ENCODE measurements at places on chromosomes 13 and 19. TPM values are rescaled to one million over a fixed set of nuclear protein-coding genes. Genes with fewer than 3 reads are reported as not detected.
A peak's percentile ranks its signal among the peaks of the same experiment; 100 is the strongest.

The ZNF296 gene
- total RNA-seq, result 0.35 TPM

- DNase-seq, result no peak
Observed at GRCh38 chr19:56508290-56508778, 679 bp downstream of the ZNF471 start.

GRCh38 chr13:63093907-63094469 lies 1678.3 kb upstream of the PCDH20 start:
- no peak for DNase-seq

DNA sequence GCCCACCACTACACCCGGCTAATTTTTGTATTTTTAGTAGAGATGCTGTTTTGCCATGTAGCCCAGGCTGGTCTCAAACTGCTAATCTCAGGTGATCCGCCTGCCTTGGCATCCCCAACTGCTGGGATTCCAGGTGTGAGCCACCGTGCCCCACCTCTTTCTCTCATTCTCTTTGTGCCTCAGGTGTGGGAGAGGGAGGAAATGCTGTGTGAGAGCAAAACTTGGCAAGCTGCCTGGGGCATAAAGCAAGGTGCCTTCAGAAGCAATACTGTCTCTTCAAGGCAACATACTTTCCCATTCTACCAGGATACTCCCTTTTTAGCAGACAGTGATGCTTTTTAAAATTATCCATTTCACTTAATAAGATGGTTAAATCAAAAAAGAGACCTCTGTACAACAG lies 53.2 kb upstream of the RFC3 start:
- DNase-seq, result no peak

GRCh38 chr13:100751826-100752225 lies 77.2 kb upstream of the TMTC4 start:
- no peak for DNase-seq

DNA sequence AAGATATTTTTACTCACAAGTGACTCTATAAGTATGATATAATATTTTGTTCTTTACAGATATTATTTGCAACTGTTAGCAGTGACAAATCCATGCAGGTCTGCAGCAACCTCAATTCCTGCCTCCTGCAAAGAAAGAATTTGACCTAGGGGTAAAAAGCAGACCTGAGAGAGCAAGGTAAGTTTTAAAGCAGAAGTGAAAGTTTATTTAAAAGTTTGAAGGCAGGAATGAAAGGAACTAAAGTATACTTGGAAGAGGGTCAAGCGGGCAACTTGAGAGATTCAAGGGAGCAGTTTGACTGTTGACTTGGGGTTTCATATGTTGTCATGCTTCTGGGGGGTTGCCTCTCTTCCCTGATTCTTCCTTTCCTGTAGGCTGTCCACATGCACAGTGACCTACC lies 520.1 kb upstream of the PCDH20 start:
- no peak for DNase-seq

GRCh38 chr19:45255611-45256157 lies 4.6 kb downstream of the MARK4 start:
- DNase-seq, result no peak

GRCh38 chr19:30431591-30431990 lies 59.4 kb downstream of the ZNF536 start:
- DNase-seq, result no peak

- no peak for DNase-seq
Observed at GRCh38 chr13:62356977-62357376, 941.3 kb upstream of the PCDH20 start.

DNA sequence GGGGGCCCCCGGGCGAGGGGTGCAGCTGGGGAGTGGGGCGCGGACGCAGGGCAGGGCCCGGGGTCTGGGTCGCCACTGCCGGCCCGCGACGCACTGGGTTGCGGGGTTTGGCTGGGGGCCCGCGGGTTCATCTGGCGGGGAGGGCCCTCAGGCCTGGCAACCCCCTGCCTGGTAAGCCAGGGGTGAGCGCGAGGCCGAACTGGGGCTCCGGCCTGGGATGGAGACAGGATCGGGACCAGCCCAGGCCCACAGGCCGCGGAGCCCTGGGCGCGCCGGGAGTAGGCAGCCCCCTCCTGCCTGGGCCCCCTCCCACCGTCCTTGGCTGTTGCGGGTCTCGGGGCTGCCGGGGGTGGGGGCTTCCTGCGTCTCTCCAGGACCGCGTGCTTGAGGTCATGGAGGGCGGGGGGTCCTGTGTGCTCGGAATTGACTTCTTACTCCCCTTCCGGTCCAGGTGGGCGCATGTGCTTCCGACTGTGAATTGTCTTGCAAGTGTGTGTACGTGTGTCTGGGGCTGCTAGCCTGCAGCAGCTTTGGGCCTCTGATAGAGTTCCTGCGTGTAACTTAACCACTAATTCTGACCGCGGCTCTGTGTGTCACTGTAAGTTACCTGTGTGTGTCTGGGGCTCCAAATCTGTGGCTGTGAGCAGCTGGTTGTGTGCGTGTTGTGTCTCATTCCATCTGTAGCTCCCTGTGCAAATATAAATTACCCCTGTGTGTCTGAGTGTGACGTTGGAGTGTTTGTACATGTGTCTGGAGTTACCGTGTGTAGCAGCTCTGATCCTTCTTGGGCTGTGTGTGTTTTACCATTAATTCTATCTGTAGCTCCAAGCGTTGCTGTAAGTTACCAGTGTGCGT lies 751 bp downstream of the GRAMD1A start:
- no peak for DNase-seq

GRCh38 chr19:13670846-13671245 lies 93.5 kb upstream of the MRI1 start:
- no peak for DNase-seq

The CASP14 gene
- not detected for total RNA-seq

The DMKN gene
- total RNA-seq, result 2.0 TPM

GRCh38 chr19:14474827-14475226 lies 327 bp downstream of the PTGER1 start:
- no peak for DNase-seq

DNA sequence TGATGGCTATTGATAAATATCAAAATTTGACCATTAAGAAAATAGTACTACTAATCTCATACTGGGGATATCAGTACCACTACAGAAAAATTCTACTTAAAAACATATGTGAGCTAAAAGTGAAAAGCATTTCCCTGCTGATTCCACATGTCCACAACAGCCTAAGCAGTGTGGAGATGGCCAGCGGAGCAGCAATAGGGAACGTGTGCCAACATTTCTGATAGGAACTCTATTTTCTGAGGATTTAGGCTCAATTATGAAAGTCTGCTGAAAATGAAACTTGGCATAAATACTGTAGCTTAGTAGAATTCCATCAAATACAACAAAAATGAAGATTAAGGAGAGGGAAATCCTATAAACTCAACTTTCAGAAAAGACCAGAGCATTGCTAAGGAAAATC lies 311.6 kb downstream of the ENOX1 start:
- DNase-seq, result no peak

DNA sequence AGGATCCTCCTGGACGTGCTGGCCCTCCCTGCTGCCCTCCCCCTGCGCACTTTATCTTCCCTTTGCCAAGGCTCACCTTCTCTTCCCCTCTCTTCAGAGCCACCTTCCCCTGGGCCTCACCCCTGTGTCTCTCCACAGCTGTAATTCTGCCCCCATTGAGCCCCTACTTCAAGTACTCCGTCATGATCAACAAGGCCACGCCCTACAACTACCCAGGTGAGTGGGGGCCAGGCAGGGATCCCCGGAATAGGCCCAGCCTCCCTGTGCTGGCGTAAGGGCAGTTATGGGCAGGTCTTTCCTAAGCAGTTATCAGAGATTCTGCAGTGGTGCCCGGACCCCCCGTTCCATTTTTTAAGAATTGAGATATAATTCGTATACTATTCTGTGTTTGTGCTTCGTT lies 3.1 kb downstream of the NDUFA3 start:
- no peak for DNase-seq

- no peak for DNase-seq
Observed at GRCh38 chr19:2044709-2045500, 6.1 kb downstream of the MKNK2 start.

GRCh38 chr13:113491418-113491883 lies 940 bp upstream of the DCUN1D2 start:
- peak; percentile 48 for DNase-seq

The PGLYRP2 gene
- 65.8 TPM for total RNA-seq

DNA sequence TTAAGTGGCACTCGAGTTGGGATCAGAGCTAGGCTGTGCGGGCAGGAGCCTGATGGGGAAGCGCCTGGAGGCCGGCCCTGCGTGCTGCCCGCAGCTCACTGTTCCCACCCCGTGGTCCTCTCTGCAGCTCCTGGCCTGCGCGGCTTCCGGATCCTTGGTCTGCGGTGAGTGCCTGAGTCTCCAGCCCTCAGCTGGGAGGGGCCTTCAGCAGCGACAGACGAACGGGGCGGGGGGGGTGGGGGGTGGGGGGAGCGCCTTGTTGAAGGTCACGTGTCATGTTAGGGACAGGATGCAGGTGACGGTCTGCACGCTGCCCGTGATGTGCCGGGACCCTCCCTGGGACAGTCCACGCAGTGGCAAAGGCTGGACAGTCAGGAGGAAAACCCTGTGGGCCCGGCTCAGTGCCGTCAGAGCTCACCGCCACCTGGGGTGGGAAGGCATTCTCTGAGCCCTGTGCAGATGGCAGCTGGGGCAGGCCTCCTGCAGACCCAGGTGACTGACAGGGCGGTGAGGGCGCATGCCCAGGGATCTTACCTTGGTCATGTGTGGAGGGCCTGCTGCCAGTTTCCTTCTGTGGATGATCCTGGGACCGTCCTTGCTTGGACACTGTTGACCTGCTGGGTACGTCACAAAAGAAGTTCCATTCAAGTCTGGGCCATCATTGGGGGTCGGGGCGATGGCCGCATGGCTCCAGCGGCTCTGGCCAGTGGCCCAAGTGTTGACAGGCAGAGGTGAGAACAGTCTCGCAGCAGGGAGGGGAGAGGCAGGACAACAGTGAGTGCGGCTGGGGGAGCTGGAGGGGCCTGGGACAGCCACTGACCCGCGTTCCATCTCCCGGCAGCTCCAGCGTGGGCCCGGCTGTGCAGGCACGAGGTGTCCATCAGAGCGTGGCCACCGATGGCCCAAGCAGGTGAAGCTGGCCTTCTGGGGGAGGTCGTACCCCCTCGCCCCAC lies 4.3 kb downstream of the NDUFS7 start:
- DNase-seq, result no peak

GRCh38 chr13:22110368-22110767 lies 439.5 kb downstream of the FGF9 start:
- no peak for DNase-seq

DNA sequence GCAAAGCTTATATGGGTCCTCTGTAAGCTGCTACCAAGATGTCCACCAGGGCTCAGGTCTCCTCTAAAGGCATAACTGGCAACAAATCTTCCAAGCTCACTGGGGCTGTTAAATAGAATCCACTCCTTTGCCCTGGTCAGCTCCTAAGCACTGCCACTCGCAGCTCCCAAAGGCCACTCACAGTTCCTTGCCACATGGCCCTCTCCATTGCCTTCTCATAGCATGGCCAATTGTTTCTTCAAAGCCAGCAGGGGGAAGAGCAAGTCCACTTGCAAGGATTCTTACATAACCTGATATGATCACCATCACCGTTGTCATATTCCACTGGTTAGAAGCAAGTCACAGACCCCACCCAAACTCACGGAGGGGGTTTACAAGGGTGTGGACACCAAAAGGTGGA lies 199.5 kb downstream of the SUCLA2 start:
- DNase-seq, result no peak

DNA sequence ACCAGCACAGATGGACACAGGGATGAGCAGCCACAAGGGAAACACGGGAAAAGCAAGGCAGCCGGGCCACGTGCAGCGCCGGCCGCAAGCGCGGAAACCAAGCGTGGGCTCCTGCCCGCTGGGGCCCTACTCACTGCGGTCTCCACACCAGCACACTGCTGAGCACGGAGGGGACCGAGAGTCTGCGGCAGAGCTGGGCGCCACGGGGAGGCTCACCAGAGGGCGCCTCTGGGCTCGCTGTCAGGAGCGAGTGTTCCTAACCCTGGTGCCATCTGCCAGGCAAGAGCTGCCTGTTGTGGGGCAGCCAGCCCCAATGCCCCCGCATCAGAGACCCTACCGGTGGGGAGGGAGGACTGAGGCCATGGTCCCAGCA lies 26.5 kb downstream of the MPND start:
- no peak for DNase-seq

The SLC1A6 gene
- total RNA-seq, result not detected

DNA sequence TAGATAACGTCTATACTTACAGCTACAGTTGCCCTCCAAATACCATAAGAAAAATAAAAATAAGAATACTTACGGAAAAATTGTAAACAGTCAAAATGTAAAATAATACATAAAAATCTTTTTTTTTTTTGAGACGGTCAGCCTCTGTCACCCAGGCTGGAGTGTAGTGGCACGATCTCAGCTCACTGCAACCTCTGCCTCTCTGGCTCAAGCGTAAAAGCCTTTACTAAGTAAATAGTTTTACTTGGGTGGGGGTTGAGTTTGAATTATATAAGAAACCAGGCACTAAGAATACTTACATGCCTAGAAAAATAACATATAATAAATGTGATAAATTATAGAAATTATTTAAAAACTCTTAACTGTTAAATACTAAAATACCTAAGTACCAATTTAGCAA lies 1413.0 kb upstream of the PRR20A start:
- peak; percentile 44 for DNase-seq

- DNase-seq, result no peak
Observed at GRCh38 chr13:47005756-47006414, 109.0 kb upstream of the HTR2A start.

- DNase-seq, result no peak
Observed at GRCh38 chr19:49357186-49357585, 5.0 kb downstream of the TEAD2 start.

DNA sequence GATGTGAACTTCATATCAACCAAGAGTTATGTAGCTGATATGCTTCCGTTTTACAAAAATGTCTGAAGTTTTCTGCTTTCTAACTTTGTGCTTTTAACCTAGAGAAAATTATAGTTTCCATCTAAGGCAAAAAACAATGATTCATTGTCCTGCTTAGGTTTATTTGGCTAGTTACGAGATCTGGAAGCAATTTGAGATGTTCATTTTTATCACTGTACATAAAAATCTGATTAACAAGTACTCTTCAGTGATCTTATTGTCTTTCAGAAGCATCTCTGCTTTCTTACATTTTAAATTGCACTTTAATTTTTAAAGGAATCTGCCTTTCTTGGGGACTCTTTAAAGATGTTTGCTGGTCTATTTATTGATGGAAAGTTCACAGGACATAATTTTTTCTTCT lies 188.1 kb downstream of the RFC3 start:
- DNase-seq, result no peak

GRCh38 chr19:20252613-20253012 lies 85.6 kb downstream of the ZNF486 start:
- DNase-seq, result no peak
